PC-9 (cell line): ENCODE measurements at places on chromosomes 3 and 15.
A peak's percentile ranks its signal among the peaks of the same experiment; 100 is the strongest.

DNA sequence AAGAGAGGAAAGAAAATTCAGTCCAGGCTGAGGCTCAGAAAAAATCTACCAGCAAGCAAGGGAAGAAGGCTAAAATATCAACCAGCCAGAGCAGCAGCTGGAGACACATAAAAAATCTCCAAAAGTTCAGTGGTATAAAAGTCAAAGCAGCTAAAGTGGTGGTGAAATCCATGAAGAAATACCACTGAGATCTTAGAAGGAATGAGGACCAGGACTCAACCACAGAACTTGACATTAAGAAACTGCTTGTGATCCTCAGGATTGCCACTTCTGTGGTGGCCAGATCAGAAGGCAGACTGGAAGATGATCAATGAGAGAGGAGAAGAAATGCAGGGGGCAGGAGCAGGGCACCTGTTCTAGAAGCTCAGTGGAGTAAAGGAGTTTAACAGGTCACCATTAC lies 22.5 kb downstream of the CNTN3 start:
- no peak for DNase-seq

GRCh38 chr3:42292009-42292408 lies 26.0 kb upstream of the CCK start:
- no peak for DNase-seq

- DNase-seq: peak; percentile 82
Observed at GRCh38 chr3:39051649-39052561, at the start of the genes SCN11A and WDR48. Gene SCN11A, minus strand, starts transcription at chr3:39051944. Its CDS starts 101,582 bp downstream, at chr3:38950362. Gene WDR48, plus strand, starts transcription at chr3:39052016. Its CDS starts 10 bp downstream, at chr3:39052026.

DNA sequence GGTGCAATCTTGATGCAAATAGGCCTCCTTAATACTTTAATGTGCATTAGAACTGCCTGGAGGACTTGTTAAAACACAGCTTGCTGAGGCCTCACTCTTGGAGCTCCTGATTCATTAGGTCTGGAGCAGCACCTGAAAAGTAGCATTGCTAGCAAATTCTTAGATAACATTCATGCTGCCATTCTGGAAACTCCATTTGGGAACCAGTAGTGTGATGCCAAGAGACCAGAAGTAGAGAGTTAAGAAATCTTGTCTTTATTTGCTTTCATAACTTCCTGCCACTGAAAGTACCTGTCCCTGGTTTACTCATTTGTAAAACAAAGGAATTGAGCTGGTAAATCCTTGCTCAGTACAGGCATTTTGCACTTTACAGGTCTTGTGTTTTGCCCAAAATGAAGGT lies 72.0 kb downstream of the RAP2B start:
- DNase-seq: no peak

DNA sequence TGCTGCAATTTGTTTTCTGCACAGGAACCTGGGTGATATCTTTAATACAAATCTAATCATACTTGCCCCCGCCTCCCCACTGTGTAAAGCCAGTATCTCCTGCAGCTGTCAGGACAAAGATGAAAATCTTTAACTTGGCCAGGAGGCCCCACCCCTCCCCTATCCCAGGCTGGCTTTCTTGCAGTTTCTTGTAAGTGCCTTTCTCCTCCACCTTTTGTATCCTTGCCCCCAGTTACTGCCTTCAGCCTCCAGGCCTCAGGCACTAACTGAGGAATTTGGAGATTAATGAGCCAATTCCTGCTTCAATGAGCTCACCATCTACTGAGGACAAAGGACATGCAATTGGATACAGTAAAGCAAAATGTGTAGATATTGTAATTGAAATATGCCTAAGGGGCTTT lies 6.5 kb downstream of the GCSAM start:
- DNase-seq: peak; percentile 68

DNA sequence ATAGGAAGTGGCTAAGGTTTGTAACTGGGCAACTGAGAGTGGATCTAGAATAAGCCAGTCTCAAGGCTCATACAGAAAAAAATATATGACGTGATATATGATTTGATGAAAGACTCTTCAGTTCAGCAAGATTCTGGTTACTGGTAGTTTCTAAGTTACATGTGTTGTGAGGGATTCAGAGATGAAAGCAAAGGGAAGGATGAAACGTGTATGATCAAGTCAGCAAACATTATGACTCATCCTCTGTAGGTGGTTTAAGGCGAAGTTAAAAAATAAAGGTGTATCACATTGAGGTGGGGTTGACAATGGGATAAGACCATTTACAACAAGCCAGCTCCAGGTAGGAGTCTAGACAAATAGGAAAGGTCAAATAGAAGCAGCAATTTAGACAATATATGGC lies 16.2 kb downstream of the TERC start:
- DNase-seq: no peak

DNA sequence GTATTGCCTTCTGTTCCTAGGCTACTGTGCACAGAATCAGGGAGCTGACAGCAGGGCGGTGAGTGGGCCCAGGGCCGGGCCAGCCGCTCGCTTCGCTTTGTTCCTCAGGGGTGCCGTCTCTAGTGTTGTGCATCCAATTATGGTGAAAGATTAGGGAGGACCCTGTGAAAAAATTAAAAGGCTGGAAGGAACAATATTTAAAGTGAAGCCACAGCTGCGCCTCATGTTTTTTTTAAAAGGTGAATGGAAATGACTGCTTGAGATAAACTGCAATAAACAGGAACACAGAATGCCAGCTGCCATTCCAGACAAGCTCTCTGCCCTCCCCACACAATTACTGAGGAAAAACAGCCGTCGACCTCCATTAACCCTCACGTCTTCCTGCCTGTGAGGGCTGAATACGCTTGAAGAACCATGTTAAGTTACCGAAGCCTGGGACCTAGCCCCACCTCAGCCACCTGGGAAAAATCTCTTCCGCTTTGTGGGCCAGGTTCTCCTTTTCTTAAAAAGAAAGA lies 132.0 kb upstream of the IL12A start:
- no peak for DNase-seq

- no peak for DNase-seq
Observed at GRCh38 chr3:106379251-106379750, 510.5 kb upstream of the CBLB start.

DNA sequence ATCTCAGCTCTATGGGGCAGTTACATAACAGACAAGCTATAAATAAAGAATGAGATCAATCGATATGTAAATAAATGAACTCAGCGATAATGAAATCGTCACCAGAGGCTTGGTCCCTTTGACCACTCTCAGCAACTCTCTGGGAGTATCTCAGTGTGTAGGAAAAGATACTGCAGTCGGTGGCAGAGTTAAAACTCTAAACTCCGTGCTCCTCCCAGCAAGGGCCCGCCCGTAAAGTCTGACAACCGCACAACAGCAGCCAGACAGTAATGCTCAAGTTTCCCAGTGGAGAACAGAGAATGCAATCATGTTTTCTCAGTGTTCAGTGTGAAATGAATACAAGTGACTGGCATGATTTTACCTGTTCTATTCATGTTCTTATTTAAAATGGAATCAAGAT lies 28.3 kb upstream of the IGF1R start:
- no peak for DNase-seq

- DNase-seq: peak; percentile 74
Observed at GRCh38 chr15:101167753-101168462, 83.9 kb downstream of the CHSY1 start.

DNA sequence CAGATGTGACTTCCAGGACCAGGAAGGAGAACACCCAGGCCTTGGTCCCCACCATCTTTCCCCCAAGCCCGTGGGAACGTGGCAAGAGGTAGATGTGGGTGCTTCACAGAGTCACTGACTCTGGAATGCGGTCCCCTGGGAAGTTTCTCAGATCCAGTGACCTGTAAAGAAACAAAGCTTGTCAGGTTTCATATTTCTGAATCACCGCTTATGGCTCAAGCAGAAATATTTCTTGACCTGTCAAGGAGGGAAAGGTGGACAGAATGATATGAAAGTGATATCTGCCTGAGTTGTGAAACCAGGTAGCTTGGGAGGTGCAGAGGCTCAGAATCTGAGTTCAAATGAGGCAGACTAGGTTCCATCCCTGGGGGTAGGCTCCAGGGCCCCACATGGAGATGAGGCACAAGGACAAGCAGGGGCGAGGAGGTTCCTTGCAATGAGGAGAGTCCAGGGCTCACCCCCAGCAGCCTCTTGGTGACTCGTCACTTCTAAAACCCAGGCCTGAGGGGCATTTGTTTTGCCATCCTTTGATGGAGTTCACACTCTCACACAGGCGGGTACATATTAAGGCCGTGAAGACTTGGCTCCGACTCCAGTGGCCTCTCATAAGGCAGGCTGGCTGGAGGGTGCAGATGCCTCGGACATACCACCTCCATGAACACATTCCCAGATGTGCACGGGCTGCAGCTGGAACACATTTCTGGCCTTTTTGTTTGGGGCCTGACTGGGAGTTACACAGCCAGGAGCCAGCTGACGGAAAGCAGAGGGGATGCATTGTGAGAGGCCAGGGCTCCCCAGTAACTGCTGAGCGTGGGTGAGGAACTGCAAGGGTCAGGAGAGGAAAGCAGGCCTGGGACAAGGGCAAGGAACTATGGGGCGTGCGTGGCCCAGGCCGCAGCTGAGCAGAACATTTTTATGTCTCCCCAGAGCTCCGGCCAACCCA lies 1.3 kb downstream of the CILP start:
- DNase-seq: peak; percentile 86

DNA sequence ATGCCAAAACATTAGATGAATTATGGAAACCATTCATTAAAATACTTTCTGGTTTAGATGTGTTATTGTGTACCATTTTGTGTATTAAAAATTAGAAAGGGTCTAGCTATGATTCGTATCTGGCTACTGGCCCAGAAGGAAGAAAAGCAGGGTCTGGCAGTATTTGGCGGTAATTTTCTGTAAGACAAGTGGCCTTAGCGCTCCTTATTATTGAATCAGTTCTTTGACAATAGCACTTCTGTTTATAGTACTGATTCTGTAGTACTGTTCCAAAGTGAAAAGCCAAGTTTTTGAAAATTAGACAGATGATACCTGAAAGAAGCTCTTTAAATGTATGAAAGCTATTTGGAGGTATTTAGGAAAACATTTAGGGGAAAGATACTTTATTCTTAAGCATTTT lies 10.2 kb downstream of the GLCE start:
- DNase-seq: no peak

DNA sequence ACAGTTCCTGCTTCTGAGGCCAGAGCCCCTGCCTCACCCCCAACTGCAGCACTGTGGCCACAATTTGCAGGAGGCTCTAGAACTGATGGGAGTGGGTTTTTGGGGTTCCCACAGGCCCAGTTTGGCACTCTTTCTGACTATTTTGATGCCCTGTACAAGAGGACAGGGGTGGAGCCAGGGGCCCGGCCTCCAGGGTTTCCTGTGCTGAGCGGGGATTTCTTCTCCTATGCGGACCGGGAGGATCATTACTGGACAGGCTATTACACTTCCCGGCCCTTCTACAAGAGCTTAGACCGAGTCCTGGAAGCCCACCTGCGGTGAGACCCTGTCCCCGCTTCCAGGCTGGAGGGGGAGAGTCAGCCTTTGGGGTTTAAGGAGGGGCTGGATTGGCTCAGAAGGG lies 6.9 kb downstream of the MAN2A2 start:
- DNase-seq: no peak
